ENCODE measurements at places on chromosomes 12 and 14. TPM values are rescaled to one million over a fixed set of nuclear protein-coding genes. Genes with fewer than 3 reads are reported as not detected.

GRCh38 chr14:89165189-89166181 lies 251.5 kb downstream of the FOXN3 start:
- H3K4me1 ChIP-seq = no peaks in the 10 kb centered on the region
- no peaks in the 10 kb centered on the region for H3K27me3 ChIP-seq
- H3K4me3 ChIP-seq = no peak overlapping the region
- peaks cover 3% of the 10 kb centered on the region for H3K36me3 ChIP-seq
- no peak for DNase-seq
- H3K27ac ChIP-seq = no peak overlapping the region

- H3K4me1 ChIP-seq = no peaks in the 10 kb centered on the region
- H3K27ac ChIP-seq = no peak overlapping the region
- H3K27me3 ChIP-seq = no peaks in the 10 kb centered on the region
- no peak overlapping the region for H3K4me3 ChIP-seq
- no peaks in the 10 kb centered on the region for H3K36me3 ChIP-seq
- no peak for DNase-seq
Observed at GRCh38 chr12:103166949-103167348, 209.5 kb downstream of the ASCL1 start.

- peak overlapping the region; percentile 44 for H3K27ac ChIP-seq
- peaks cover 84% of the 10 kb centered on the region for H3K36me3 ChIP-seq
- H3K4me3 ChIP-seq = no peak overlapping the region
- H3K27me3 ChIP-seq = no peaks in the 10 kb centered on the region
- peaks cover 3% of the 10 kb centered on the region for H3K4me1 ChIP-seq
- no peak for DNase-seq
Observed at GRCh38 chr12:15620741-15621539, 168.2 kb downstream of the EPS8 start.

- H3K4me3 ChIP-seq = no peak overlapping the region
- H3K4me1 ChIP-seq = no peaks in the 10 kb centered on the region
- H3K27ac ChIP-seq = no peak overlapping the region
- DNase-seq = no peak
Observed at GRCh38 chr12:3417113-3417512, 73.9 kb upstream of the PRMT8 start.

DNA sequence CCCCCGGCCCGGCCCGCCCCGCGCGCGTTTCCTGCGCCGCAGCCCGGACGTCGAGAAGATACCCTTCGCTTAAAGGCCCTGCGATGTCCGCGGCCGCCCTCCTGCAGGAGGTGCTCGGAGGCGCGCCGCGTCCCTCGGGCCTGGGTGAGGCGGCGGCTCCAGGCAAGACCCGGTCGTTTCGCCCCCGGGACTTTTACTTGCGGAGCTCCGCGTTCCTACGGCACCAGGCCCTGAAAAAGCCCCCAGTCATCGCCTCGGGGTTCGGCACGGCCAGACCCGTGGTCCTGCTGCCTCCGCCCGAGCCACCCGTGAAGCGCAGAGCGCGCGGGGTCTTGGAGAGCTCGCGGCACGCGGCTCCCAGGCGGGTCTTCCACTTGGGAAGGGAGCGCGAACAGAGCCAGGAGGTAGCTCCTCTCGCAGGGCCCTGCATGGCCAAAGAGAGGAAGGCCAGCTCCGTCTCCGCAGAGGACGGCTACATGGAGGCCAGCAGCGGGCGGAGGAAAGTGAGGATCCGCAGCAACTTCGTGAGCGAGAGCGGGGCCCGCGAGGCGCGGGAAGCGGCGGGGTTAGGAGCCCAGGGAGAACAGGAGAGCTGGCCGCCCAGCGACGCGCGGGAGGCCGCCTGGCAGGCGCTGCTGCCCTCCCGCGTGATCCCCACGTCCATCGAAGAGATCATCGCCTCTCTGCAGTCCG lies 26.9 kb downstream of the TTC6 start:
- peak; percentile 62 for DNase-seq
- peaks cover 9% of the 10 kb centered on the region for H3K27me3 ChIP-seq
- no peak overlapping the region for H3K27ac ChIP-seq
- H3K36me3 ChIP-seq = no peaks in the 10 kb centered on the region
- no peaks in the 10 kb centered on the region for H3K4me1 ChIP-seq

DNA sequence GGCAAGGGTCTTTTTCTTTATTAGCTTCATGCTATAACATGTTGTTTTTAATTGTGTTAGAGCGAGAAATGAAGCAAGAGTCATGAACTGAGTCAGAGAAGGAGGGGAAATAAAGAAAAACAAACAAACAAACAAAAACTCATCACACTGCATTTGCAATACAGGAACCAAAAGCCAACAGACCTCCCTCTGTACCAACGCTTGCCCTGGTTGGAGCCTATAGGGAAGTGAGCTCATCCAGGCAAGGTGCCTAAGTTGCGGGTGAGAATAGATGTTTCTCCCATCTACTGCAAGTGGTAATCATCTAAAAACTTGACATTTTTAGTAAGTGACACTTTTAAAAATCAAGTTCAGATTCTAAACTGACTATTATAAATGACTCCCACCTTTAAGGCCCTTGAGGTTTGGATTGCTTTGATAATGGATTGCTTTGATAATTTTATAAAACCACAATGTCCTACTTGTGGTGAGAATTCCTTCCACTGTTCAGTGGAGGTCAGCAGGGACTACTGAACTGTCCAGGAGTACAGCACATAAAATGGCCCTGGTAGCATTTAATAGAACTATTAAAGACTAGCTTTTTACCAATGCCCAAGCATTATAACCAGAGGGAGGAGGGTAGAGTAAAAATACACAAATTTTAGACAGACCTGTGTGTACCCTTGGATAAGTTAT lies 31.3 kb downstream of the SLC38A1 start:
- H3K4me1 ChIP-seq = no peaks in the 10 kb centered on the region
- H3K4me3 ChIP-seq = no peak overlapping the region
- H3K27me3 ChIP-seq = no peaks in the 10 kb centered on the region
- H3K27ac ChIP-seq = no peak overlapping the region

DNA sequence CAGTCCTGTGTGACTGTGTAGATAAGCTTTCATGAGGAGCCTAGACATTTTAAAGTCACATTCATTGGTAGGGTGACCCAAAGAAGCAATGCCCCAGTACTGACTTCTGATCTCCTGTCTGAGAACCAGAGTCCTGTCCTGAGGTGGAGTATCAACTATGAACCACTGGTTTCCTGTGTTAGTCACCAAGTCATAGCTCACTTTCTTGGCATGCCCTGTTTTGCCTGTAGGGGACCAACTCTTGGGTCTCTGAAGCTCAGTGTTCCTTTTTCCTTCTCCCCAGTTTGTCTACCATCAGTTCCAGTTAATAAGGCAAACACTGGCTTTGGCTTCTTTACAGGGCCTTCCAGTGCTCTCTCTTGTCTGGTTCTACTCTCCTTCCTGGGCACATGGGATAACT lies 97.4 kb downstream of the C12orf75 start:
- H3K4me3 ChIP-seq = no peak overlapping the region
- no peak overlapping the region for H3K27ac ChIP-seq
- peaks cover 3% of the 10 kb centered on the region for H3K4me1 ChIP-seq
- DNase-seq = no peak
- H3K27me3 ChIP-seq = no peaks in the 10 kb centered on the region
- H3K36me3 ChIP-seq = no peaks in the 10 kb centered on the region

- no peak overlapping the region for H3K27ac ChIP-seq
- no peaks in the 10 kb centered on the region for H3K4me1 ChIP-seq
- H3K36me3 ChIP-seq = no peaks in the 10 kb centered on the region
- H3K4me3 ChIP-seq = no peak overlapping the region
- peaks cover 77% of the 10 kb centered on the region for H3K27me3 ChIP-seq
Observed at GRCh38 chr14:76377735-76378074, 1.8 kb downstream of the ESRRB start.

DNA sequence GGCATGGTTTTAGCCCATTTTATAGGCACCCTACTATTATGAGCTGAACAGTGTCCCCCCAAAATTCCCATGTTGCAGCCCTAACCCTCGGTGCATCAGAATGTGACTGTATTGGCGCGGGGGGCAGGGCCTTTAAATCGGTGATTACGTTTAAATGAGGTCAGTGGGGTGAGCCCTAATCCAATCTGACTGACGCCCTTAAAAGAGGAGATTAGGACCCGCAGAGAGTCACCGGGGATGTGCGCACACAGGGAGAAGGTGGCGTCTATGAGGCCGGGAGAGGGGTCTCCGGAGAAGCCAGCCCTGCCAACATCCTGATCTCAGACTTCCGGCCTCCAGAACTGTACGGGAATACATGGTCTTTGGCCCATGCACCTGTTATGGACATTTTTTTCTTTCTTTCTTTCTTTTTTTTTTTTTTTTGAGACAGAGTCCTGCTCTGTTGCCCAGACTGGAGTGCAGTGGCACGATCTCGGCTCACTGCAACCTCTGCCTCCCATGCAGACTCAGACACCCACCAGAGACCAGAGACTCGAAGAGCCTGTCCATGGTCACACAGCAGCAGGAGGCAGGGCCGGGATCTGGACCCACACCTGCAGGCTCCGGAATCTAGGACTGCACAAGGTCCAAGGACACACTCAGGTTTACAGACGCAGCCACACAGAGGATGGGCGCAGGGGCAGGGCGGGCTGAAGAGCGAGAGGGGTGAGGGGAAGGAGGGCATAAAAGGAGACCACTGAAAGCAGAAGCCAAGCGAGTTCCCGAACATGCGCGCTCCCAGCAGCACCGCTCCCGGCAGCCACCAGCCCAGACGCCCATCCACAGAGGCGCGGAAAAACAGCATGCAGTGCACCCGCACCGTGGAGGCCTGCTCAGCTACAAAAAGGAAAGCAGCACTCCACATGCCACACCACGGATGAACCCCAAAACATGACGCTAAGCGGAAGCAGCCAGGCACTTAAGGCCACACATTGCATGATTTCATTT lies 19.0 kb downstream of the SCARB1 start:
- DNase-seq = peak; percentile 34
- peaks cover 3% of the 10 kb centered on the region for H3K4me1 ChIP-seq
- no peak overlapping the region for H3K27ac ChIP-seq
- no peaks in the 10 kb centered on the region for H3K36me3 ChIP-seq

DNA sequence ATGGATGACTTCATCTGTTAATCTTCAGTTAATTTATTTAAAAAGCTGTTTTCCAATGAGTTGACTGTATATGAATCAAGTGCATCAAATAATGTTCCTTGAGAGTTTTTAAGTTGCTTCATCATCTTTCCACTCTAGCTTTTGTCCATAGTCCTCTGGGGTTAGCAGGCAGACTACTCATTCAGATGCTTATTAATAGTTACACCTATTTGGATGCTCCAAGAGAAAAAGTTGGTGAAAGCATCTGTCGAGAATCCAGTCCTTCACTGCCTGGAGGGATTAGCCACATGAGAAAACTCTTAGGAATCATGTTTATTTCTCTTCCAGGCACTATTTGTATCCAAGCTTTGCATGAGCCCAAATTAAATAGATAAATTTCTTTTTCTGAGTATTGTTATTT lies 70.2 kb downstream of the DACT1 start:
- no peaks in the 10 kb centered on the region for H3K36me3 ChIP-seq
- H3K4me3 ChIP-seq = no peak overlapping the region
- H3K4me1 ChIP-seq = no peaks in the 10 kb centered on the region
- H3K27ac ChIP-seq = no peak overlapping the region
- no peak for DNase-seq

DNA sequence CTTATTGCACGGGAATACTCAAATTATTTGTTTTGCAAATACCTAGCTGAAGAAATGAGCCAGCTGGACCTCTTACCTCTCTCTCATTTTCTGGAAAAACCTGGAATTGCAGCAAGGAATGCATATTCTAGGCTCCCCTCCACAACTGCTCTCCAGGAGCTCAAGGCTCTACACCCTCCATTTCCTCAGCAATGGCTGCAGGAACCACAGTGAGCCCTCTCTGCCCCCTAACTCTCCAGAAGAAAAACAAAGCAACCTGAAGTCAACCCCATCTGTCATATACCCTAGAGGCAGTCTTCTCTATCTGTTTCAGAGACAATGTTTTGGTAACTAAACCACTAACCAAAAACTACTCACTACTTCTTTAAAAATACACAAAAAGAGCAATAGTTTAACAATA lies 221.6 kb downstream of the SLC25A21 start:
- DNase-seq = peak; percentile 10
- no peak overlapping the region for H3K27ac ChIP-seq
- no peaks in the 10 kb centered on the region for H3K27me3 ChIP-seq

DNA sequence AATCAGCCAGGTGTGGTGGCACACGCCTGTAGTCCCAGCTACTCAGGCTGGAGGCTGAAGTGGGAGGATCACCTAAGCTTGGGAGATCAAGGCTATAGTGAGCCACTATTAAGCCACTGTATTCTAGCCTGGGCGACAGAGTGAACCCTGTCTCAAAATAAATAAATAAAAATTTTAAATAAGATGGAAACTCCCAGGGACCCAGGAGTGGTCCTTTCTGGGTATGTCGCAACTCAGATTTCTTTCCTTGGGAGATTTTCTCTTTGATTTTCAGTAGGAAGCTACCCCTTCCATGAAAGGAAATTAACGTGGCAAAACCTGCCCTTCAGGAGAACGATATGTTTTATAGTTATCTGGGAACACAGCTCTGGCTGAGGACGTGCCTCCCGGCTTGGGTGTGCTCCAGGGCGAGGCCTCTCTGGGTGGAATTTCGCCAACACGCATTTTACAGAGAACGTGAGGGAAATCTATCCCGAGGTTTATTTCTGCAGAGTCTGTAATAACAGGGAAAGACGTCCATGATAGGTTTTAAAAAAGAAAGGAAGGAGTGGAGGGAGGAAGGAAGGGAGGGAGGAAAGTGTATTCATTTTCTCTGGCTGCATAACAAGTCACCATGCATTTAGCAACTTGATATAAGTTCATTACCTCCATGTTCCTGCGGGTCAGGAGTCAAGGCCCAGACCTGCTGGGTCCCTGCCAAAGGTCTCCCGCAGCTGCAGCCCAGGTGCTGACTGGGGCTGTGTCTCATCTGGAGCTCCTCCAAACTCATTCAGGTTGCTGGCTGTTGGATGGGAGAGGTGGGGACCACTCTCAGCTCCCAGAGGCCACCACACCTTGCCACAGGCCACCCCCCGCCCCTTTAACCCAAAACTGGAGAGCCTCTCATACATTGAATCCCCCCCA lies 80.6 kb upstream of the GSC start:
- no peaks in the 10 kb centered on the region for H3K4me1 ChIP-seq
- no peak overlapping the region for H3K27ac ChIP-seq
- H3K27me3 ChIP-seq = no peaks in the 10 kb centered on the region
- H3K36me3 ChIP-seq = no peaks in the 10 kb centered on the region

- H3K4me3 ChIP-seq = no peak overlapping the region
- no peak for DNase-seq
Observed at GRCh38 chr14:64580467-64580866, 30.7 kb downstream of the PPP1R36 start.

TAS2R13 gene
- 3.8 TPM for total RNA-seq

TSHR gene
- total RNA-seq = not detected

RAD51AP1 gene
- 2.2 TPM for total RNA-seq

SERPINA9 gene
- under 0.01 TPM for total RNA-seq

ITGA7 gene
- 24.8 TPM for total RNA-seq

GPR84 gene
- not detected for total RNA-seq

GNG2 gene
- total RNA-seq = 7.4 TPM
